ENCODE measurements at places on chromosomes 16 and 17.

- no peak for DNase-seq
Observed at GRCh38 chr17:4407851-4408250, 25.9 kb upstream of the SPNS3 start.

DNA sequence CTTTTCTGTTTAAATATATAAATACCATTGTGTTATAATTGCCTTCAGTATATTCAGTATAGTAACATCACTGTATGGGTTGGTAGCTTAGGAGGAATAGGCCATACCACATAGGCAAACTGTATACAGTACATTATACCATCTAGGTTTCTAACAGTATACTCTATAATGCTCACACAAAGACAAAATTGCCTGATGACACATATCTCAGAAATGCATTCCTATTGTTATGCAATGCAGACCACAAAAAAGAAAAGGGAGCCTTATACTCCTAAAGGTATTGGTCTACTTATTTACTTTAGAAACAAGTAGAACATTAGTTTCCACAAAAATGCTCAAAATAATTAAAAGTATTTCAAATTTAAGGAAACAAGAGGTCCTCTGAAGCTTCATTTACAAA, 47.9 kb downstream of the SETD6 start:
- DNase-seq = no peak

GRCh38 chr16:86578061-86578599, at the start of gene FOXL1:
TSS of gene FOXL1 (plus strand) at chr16:86578549. CDS start at chr16:86578724, 175 bp downstream.
- no peak for DNase-seq

GRCh38 chr16:47160422-47160821, 16.7 kb upstream of the NETO2 start:
- no peak for DNase-seq

DNA sequence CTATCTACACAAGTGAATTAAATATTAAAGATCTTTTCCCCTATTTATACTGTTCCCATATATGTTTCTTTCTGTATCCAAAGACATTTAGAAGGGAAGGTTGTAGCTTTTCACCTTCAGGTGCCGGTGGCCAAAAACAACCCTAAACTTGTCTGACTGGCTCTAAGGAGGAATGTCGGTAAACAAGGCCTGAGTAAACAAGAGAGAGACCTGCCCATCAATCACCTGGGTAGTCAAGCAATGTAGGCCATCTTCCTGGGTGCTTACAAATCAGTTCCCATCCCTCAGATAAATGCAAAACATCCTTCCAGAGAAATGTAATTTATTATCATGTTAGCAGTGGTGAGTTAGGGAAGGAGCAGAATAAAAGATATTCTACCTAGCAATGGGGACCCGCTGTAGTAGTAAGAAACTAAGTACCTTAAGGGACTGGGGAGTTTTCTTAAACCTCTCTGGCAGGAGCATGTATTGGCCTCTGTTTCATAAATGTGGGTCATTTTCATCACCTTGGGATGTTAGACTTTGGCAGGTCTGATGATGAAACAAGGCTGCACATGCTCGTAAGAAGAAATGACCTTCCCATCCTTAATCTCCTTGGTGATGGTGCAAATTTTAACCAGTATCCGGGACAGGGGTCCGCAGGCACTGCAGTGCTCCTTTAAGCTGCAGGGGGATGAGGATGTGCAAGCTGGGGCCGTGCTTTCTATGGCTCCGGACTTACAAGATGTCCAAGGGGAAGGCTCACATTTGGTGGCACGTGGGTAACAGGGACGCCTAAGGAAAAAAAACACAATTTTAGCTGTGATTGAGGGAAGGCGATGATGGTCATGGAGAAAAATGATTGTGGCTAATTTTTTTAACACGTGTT, 8.4 kb downstream of the KRT39 start:
- DNase-seq = no peak

- peak; percentile 4 for DNase-seq
Observed at GRCh38 chr16:66714654-66715307, 18.2 kb upstream of the CMTM4 start.

DNA sequence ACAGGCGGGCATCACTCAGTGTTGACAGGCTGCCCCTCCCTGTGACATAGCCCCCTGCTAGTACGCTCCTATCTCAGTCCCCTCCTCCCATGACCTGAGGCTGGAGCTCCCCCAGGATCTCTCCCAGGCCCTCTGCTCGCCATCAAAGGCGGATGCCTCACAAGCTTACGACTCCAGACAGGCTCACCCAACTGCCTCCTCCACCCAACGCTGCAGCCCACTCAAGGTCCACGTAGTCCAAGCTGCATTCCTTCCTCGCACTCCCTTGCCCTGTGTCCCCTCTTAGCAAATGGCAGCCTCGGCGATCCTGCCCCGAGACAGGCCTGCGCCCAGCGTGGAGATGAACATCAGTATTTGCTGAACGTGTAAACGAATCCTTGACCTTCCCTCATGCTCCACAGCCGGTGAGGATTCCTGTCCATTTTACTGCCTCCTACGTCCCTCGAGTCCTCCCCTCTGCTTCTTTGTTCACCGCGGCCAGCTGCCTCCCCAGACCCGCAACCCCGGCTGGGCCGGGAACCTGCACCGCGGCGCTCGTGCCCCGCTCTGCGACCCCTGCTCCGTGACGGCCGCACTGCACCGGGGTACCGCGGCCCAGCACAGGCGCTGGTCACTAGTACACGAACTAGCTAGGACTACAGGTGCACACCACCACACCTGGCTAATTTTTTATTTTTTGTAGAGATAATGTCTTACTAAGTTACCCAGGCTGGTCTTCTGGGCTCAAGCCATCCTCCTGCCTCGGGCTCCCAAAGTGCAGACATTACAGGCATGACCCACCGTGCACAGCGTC, 838 bp upstream of the TMEM97 start:
- no peak for DNase-seq

- DNase-seq = no peak
Observed at GRCh38 chr16:25235991-25236390, 19.2 kb downstream of the AQP8 start.

DNA sequence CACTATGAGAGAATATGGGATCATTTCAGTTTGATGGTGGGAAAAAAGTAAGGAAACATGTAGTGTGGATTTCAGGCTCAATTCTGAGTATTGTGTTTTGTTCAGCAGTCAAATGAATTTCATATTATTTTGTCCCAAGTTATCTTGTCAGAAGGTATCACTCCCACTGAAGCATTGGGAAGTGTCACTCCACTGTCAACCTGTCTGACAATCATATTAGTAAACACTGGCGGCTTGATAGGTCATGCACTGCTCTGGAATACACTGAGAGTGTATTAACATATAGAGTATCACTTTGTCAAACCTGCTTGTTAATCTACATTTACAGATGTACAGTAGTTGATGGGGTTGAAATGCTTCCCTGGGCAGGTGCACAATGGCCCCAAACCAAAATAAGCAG, 203.6 kb downstream of the HS3ST3A1 start:
- no peak for DNase-seq

- no peak for DNase-seq
Observed at GRCh38 chr16:23909792-23910418, 74.1 kb downstream of the PRKCB start.

DNA sequence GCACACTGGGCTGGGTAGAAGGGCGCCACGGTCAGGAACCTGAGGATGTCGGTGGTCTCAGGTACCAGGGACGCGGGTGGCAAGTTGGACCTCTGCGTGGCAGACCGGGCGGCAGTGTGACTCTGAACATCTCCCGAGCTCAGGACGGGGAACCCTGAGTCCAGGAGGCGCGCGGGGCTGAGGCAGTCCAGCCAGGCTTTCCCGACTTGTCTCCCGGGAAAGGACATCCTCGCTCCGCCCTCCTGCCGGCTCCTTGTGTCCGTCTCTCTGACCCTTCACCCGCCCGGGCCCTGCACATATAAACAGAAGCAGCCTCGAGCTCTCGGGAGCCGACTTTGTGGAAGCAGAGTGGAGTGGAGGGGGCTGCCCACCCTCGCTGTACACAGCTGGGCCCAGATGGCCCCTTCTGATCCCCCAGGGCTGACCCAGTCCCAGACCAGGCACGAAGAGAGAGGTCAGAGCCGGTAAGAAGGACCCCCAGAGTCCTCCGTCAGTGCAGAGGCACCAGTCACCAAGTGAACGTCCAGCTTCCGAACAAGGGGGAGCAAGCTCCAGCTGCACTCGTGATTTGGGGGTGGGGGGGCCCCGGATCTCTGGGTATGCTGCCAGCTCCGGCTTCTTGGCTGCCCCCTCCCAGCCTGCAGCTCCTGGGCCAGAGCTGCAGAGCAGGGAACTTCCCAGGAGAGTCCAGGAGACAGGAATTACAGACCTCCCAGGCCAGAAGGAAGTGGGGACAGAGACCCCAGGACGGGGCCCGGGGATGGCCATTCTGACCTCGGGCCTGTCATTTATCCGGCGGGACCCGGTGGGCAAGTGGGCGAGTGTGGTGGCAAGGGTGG, 8.5 kb upstream of the P2RX1 start:
- no peak for DNase-seq

DNA sequence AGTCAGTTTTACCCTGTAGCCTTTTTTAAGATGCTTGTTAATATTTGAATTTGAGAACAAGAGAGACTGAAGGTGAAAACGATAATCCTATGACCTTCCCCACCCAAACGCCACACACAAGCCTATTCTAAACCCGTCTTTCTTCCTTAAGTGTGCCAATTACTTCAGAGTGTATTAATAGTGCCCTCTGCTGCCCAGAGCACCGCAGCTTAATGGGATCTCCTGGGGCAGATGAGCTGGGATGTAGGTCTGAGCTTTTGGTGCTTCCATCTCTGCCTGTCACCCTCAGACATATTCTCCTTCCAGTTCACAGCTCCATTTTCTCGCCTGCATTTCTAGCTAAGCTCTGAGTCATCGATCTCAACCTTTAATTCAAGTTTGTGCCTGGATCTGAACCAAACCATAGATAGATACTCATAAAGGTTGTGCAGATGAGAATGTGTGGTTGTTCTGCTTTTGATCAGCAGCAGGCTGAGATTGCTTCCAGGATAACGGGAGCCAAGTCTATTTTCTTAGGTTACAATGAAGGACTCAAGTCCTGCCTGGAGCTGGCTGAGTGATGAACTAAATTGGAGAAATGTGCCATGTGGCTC, 46.4 kb upstream of the CDH13 start:
- no peak for DNase-seq

DNA sequence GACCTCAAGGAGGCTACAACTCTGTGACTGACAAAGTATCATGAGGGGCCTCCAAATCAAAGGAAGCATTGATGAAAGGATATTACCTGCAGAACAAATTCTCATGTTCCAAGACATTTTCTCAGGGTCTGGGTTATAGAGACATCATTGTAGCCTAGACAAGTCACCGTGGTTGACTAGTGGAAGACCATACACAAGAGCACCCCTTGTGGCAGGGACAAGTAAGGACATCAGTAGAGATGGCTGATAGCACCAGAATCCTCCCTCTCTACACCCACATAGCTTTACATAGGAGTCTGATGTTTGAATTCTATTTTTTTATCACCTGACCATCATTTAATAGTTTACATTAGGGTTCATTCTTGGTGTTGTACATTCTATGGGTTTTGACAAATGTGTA, 32.5 kb upstream of the CDH8 start:
- no peak for DNase-seq

DNA sequence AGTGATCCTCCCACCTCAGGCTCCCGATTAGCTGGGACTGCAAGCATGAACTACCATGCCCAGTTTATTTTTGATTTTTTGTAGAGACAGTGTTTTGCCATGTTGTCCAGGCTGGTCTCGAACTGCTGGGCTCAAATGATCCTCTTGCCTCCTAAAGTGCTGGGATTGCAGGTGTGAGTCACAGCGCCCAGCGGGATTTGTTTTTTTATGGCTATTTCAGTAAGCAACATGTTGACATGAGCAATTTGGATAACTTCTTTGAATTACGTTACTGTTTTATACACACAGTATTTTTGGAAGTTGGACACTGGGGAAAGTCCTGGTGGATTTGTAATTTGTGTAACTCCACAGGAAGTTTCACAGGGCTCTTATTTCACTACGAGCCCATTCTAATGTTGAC, 18.5 kb upstream of the RHOT1 start:
- no peak for DNase-seq

GRCh38 chr17:81445642-81446503, 50.6 kb downstream of the BAHCC1 start:
- DNase-seq = no peak

DNA sequence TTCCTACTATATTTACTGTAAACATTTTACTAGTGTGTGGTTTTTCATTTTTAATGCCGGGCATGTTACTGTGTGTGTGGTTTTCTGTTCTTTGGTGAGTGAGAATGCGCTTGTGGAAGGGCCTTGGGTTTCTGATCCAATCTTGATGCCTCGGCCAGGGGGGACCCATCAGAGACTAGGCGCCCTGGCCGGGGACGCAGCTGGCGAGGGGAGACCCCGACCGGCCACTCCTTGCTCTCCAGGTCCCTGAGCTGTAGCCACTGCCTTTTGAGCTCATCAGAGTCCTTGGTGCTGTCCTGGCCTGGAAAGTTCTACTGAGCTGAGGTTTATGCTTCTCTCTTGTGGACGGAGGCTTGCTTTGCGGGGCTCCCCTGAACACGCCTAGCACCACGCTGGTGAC, 37.5 kb downstream of the KIAA0513 start:
- DNase-seq = no peak

DNA sequence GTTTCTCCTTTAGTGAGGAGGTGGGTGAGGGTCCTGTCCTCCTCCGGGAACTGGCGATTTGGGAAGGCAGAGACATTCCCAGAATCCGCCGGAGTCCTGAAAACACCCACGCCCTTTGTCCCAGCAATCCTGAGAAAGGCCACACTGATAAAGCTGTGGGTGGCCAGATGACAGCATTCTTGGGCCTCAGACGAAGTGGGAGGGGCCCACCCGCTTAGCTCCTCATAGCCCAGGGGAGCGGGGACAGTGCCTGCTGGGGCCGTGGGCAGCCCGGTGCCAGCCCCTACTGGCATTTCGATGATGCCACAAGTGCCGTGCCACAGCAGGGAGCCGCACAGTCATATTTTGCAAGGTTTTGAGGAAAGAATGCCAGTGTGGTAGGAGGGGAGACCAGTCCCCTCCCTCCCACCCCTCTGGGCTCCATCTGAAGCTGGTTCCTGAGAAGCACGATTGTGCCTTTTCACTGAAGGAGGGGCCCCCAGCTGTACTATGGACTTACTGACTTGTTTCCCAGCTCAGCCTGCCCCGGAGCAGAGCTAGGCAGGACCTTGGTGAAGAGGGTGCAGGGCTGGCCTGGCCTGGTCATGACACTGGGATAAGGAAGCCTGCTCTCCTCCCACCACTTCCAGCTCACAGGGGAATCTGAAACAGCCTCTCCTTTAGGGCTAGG, 20.9 kb upstream of the MPRIP start:
- no peak for DNase-seq

- DNase-seq = no peak
Observed at GRCh38 chr17:59890720-59891119, 2.0 kb downstream of the TUBD1 start.

DNA sequence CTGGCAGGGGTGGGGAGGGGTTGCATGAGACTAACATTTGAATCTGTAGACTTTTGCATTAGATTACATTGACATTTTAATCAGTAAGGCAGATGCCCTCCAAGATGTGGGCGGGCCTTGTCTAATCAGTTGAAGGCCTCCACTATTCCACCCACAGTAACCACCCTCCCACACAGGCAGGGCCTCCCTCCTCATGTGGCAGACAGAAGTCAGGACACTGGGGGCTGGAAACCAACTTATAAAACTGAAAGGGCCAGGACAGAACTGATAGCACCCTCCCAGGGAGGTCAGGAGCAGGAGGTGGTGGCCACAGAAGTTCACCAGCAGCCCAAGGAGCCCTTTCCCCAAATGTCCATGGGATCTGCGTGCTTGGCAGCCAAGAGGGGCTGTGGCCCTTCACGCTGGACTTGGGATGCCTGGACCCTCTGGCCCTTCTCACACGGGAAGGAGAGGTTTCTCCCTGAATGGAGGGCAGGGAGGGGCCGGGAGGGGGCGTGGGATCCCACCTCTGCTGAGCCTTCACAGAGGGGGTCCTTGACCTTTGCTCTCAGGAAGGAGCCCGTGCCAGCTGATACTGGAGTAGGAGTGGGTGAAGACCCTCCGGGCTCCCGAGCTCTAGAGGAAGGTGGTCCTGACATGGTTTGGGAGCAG, 4.6 kb downstream of the PYCR1 start:
- DNase-seq = no peak
